ENCODE measurements at places on chromosomes 1 and 21. TPM values are rescaled to one million over a fixed set of nuclear protein-coding genes. Genes with fewer than 3 reads are reported as not detected.

Gene LIPI
- total RNA-seq = not detected

Gene KRTAP19-3
- total RNA-seq = not detected

Gene TNFAIP8L2
- not detected for total RNA-seq

Gene ANKRD35
- 2.5 TPM for total RNA-seq

Gene F13B
- total RNA-seq = not detected

Gene DCAF8
- 87.0 TPM for total RNA-seq

Gene TMEM200B
- total RNA-seq = 21.0 TPM

Gene HRNR
- not detected for total RNA-seq

Gene MMEL1
- total RNA-seq = 0.22 TPM

Gene LAMC2
- 1.4 TPM for total RNA-seq

Gene DNAJC8
- total RNA-seq = 81.6 TPM

Gene SPAG17
- not detected for total RNA-seq

Gene VPS26C
- 77.0 TPM for total RNA-seq

Gene AMY2B
- 7.1 TPM for total RNA-seq

Gene GPR37L1
- total RNA-seq = not detected

Gene HHAT
- total RNA-seq = 1.9 TPM

Gene CFHR3
- total RNA-seq = not detected

Gene LAX1
- under 0.01 TPM for total RNA-seq

Gene GRIK3
- total RNA-seq = not detected

Gene OR2T29
- not detected for total RNA-seq

Gene MAPKAPK2
- total RNA-seq = 30.2 TPM

Gene SH2D1B
- not detected for total RNA-seq

Gene GPR61
- 0.25 TPM for total RNA-seq

Gene EPHA10
- not detected for total RNA-seq

Gene LMX1A
- total RNA-seq = not detected

Gene MYOG
- not detected for total RNA-seq

Gene TSPEAR
- not detected for total RNA-seq

Gene TMIGD3
- not detected for total RNA-seq

Gene NPL
- total RNA-seq = 2.0 TPM

Gene SPRR1A
- total RNA-seq = not detected

Gene REN
- total RNA-seq = 0.77 TPM

Gene FOXD2
- total RNA-seq = 0.22 TPM

Gene GUCA2B
- not detected for total RNA-seq

Gene S100A7A
- not detected for total RNA-seq

Gene STMN1
- 72.4 TPM for total RNA-seq

Gene C1orf141
- total RNA-seq = not detected

Gene GSTM5
- 1.00 TPM for total RNA-seq

Gene SERTAD4
- total RNA-seq = 0.33 TPM

Gene ELAVL4
- total RNA-seq = not detected

Measured in uterine smooth muscle cell (primary cell).